ENCODE measurements at places on chromosomes 16 and 17. TPM values are rescaled to one million over a fixed set of nuclear protein-coding genes. Genes with fewer than 3 reads are reported as not detected.

DNA sequence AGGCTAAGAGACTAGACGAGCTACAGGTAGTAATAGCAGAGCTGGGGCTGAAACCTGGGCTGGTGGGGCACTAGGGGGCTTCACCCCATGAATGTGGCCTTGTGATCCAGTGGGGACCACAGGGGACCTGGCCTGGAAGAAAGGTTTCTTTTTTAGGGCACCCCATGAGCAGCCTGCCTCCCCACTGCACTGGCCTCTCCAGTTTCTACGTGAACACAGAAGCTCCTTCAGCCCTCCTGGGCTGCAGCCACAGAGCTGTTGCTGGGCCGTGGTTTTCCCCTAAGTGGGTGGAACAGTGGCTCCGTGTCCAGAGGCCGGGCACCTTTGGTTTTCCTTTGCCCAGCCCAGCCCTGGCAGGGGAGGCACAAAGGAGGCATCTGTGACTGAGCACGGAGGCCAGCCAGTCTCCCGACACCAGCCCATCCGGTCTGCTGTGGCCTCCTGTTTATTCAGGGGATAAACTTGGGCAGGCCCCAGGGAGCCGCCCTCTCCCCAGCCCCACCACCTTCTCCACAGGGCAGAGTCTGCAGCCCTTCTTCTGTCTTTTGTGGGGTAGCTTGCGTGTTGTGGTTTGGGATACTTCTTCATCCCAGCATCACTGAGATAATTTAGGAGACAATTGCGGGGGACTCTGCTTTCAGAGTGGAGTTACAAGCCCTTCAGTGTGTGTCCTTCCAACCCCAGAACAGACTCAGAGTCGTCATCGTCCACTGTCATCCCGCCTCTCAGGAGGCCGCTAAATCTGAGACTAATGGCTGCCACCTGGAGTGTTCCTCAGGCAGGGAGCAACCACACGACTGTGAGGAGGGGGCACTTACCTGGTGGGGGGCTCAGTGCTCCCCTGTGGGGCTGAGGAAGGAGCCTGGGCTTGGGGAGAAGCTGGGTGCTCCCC lies 85.3 kb downstream of the RAB11FIP4 start:
- H3K27me3 ChIP-seq, result no peaks in the 10 kb centered on the region
- no peaks in the 10 kb centered on the region for H3K36me3 ChIP-seq
- no peaks in the 10 kb centered on the region for H3K4me1 ChIP-seq
- no peak overlapping the region for H3K27ac ChIP-seq
- no peak overlapping the region for H3K4me3 ChIP-seq

- no peak overlapping the region for H3K27ac ChIP-seq
- H3K27me3 ChIP-seq, result no peaks in the 10 kb centered on the region
- no peak for DNase-seq
These were observed 120.2 kb upstream of the HAS3 start for GRCh38 chr16:68985268-68985667.

DNA sequence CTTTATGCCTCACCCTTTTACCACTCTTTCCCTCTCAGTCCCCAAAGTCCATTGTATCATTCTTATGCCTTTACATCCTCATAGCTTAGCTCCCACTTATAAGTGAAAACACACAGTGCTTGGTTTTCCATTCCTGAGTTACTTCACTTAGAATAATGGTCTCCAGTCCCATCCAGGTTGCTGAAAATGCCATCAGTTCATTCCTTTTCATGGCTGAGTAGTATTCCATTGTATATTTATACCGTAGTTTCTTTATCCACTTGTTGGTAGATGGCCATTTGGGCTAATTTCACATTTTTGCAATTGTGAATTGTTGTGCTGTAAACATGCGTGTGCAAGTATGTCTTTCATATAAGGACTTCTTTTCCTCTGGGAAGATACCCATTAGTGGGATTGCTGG lies 597.3 kb downstream of the WWOX start:
- H3K4me3 ChIP-seq, result no peak overlapping the region
- no peaks in the 10 kb centered on the region for H3K4me1 ChIP-seq
- H3K27ac ChIP-seq, result no peak overlapping the region
- DNase-seq, result no peak
- H3K27me3 ChIP-seq, result no peaks in the 10 kb centered on the region

Gene MLYCD
- total RNA-seq, result 23.6 TPM

Gene UBE2O
- total RNA-seq, result 16.4 TPM

- H3K4me1 ChIP-seq, result peaks cover 17% of the 10 kb centered on the region
- no peaks in the 10 kb centered on the region for H3K36me3 ChIP-seq
- no peak within 1 kb of the TSS for H3K27ac ChIP-seq
These were observed at the start of gene CPNE7 for GRCh38 chr16:89575247-89576152. Gene CPNE7 (plus strand): TSS chr16:89575758. CDS start chr16:89575898, 140 bp downstream.

- H3K27ac ChIP-seq, result no peak overlapping the region
- no peaks in the 10 kb centered on the region for H3K27me3 ChIP-seq
- H3K4me3 ChIP-seq, result no peak overlapping the region
- no peaks in the 10 kb centered on the region for H3K4me1 ChIP-seq
- peaks cover 88% of the 10 kb centered on the region for H3K36me3 ChIP-seq
These were observed 19.9 kb downstream of the GGA3 start for GRCh38 chr17:75241502-75241901.

Gene HBA1
- total RNA-seq, result not detected

DNA sequence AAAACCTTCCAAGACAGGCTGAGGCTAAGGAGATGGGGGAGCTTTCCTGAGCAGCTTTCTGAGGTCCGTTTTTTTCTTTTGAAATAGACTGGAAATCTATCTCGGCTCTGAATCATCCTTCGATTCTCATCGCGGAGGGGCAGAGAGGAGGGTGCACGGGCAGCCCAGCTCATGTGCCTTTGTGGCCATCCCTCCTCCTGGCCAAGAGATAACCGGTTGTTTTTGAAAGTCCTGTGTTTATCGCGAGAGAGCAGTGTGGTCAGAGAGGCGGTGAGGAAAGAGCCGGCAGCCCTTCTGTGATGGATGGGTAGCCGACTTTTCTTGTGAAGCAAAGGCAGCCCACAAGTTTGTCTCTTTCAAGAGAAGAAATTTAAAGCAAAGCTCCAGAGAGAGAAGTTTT lies 191.6 kb downstream of the CCDC182 start:
- no peak for DNase-seq
- peaks cover 47% of the 10 kb centered on the region for H3K4me1 ChIP-seq
- no peaks in the 10 kb centered on the region for H3K27me3 ChIP-seq
- no peak overlapping the region for H3K4me3 ChIP-seq
- no peaks in the 10 kb centered on the region for H3K36me3 ChIP-seq
- no peak overlapping the region for H3K27ac ChIP-seq

Gene MYO1D
- 257 TPM for total RNA-seq

DNA sequence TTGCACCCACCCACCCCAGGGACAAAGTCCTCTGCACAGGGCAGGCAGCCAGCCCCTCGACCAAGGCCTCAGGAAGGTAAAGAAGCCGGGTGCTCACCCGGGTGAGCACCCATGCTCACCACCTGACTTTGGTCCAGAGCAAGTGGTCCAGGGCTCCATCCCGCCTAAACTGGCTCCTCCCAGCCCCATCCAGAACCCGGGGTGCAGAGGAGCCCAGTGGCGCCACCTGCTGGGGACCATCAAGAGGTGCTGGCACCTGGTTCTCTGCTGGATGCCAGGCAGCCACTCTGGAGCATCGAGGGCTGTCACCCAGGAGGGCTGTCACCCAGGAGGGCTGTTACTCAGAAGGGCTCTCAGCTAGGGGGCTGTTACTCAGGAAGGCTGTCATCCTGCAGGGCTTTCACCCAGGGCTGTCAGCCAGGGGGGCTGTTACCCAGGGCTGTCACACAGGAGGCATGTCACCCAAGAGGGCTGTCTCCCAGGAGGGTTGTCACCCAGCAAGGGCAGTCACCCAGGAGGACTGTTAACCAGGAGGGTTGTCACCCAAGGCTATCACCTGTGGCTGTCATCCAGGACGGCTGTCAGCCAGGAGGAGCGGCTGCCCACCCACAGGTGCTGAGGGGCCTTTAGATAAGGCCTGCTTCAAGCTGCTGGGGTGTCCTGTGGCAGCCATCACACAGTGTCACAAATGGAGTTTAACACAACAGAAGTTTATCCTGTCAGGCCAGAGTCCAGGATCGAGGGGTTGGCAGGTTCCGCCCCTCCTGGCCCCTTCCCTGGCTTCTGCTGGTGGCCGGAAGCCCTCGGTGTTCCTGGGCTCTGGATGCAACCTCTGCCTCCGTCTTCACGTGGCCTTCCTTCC lies 98.5 kb downstream of the TNFRSF13B start:
- no peak overlapping the region for H3K27ac ChIP-seq
- no peaks in the 10 kb centered on the region for H3K36me3 ChIP-seq
- H3K4me1 ChIP-seq, result no peaks in the 10 kb centered on the region
- H3K27me3 ChIP-seq, result no peaks in the 10 kb centered on the region

- no peaks in the 10 kb centered on the region for H3K27me3 ChIP-seq
- no peak for DNase-seq
- peaks cover 27% of the 10 kb centered on the region for H3K36me3 ChIP-seq
These were observed 4.1 kb downstream of the ERAL1 start for GRCh38 chr17:28858801-28859355.

GRCh38 chr16:81492311-81492761 lies 47.7 kb downstream of the CMIP start:
- H3K27me3 ChIP-seq, result no peaks in the 10 kb centered on the region
- no peak overlapping the region for H3K27ac ChIP-seq
- H3K4me1 ChIP-seq, result peaks cover 4% of the 10 kb centered on the region
- H3K4me3 ChIP-seq, result no peak overlapping the region

- H3K4me1 ChIP-seq, result no peaks in the 10 kb centered on the region
These were observed 1.0 kb upstream of the AIPL1 start for GRCh38 chr17:6435968-6436367.

DNA sequence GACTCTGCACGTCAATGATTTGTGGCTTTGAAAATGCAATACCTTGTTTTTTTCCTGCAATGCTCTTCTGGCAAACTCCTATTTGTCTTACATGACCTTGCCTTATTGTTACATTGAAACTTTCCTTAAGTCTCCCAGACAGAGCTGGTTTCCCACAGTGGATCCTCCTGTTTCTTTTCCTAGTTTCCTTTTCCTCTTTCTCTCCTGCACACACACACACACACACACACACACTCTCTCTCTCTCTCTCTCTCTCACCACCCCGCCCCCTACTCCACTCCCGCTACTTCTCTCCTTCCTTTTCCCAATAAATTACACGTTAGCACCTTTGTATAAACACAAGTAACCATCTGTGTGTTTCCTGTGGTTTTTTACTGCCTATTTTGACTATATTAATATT lies 2.3 kb downstream of the ORC6 start:
- no peak overlapping the region for H3K4me3 ChIP-seq
- H3K27ac ChIP-seq, result no peak overlapping the region
- no peak for DNase-seq
- no peaks in the 10 kb centered on the region for H3K27me3 ChIP-seq
- H3K36me3 ChIP-seq, result no peaks in the 10 kb centered on the region
- H3K4me1 ChIP-seq, result peaks cover 25% of the 10 kb centered on the region

Gene TPSG1
- total RNA-seq, result 0.54 TPM

- no peak for DNase-seq
- peak overlapping the region; percentile 96 for H3K4me3 ChIP-seq
- H3K4me1 ChIP-seq, result peaks cover 33% of the 10 kb centered on the region
These were observed 1.3 kb downstream of the USP36 start for GRCh38 chr17:78839235-78839761.

- no peaks in the 10 kb centered on the region for H3K27me3 ChIP-seq
- H3K4me1 ChIP-seq, result no peaks in the 10 kb centered on the region
- peaks cover 29% of the 10 kb centered on the region for H3K36me3 ChIP-seq
- no peak overlapping the region for H3K27ac ChIP-seq
- no peak for DNase-seq
- no peak overlapping the region for H3K4me3 ChIP-seq
These were observed 38.6 kb downstream of the LITAFD start for GRCh38 chr16:8920645-8921346.

- no peak overlapping the region for H3K27ac ChIP-seq
- no peaks in the 10 kb centered on the region for H3K4me1 ChIP-seq
- no peaks in the 10 kb centered on the region for H3K36me3 ChIP-seq
- no peaks in the 10 kb centered on the region for H3K27me3 ChIP-seq
These were observed 139.8 kb downstream of the FOXL1 start for GRCh38 chr16:86718118-86718517.

Gene GUCY2D
- total RNA-seq, result not detected

GRCh38 chr17:5975661-5976060 lies 94.5 kb upstream of the WSCD1 start:
- H3K4me1 ChIP-seq, result no peaks in the 10 kb centered on the region
- H3K36me3 ChIP-seq, result no peaks in the 10 kb centered on the region
- no peak overlapping the region for H3K4me3 ChIP-seq
- H3K27ac ChIP-seq, result no peak overlapping the region

Gene AANAT
- not detected for total RNA-seq

Gene HAGHL
- 8.1 TPM for total RNA-seq

Gene P2RX1
- 7.3 TPM for total RNA-seq

Gene TBC1D3I
- total RNA-seq, result not detected

DNA sequence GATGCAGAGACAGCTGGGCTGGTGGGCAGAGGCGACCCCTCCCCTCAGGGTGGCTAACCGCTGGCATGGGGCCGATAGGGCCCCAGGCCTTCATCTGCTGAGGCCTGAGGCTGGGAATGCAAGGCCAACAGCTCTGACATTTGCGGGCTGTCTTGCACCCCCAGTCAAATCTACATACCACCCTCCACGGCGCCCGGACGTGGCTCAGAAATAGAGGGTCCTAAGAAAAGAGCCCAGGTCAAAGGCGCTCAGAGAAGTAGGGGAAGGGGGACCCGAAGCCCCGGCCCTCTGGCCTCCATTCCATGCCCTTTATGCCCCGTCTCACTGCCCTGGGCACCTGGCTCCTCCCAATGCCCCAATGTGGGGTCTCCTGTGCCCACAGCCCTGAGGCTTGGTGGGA lies 142.3 kb downstream of the C16orf78 start:
- H3K4me1 ChIP-seq, result no peaks in the 10 kb centered on the region
- no peaks in the 10 kb centered on the region for H3K36me3 ChIP-seq
- H3K4me3 ChIP-seq, result no peak overlapping the region
- no peak overlapping the region for H3K27ac ChIP-seq
